AG08396 (cell line): ENCODE measurements at places on chromosomes 11 and 22.

DNA sequence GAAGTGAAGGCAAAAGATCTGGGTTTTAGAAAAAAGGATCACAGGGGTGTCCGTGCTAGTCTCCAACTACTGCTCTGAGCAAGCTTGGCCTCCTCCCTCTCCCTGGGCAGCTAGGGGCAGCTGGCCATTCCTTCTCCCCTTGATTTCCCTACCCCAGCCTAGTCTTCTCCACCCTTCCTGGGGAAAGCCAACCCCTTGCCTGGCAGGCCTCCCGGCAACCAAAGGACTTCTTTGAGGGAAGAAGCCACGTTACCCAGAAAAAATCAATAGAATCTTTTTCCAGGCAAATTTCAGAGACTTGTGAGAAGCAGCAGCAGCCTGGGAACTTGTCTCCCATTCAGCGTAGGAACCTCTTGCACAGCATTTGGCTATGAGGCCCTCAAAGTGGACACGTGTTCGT is 91.5 kb downstream of the MIAT start:
- DNase-seq, result no peak

GRCh38 chr11:57353852-57354251 is 15.7 kb downstream of the P2RX3 start:
- no peak for DNase-seq

GRCh38 chr22:43743131-43743530 is 69.0 kb downstream of the EFCAB6 start:
- no peak for DNase-seq

GRCh38 chr11:118277312-118277711 is 13.2 kb upstream of the MPZL2 start:
- no peak for DNase-seq

DNA sequence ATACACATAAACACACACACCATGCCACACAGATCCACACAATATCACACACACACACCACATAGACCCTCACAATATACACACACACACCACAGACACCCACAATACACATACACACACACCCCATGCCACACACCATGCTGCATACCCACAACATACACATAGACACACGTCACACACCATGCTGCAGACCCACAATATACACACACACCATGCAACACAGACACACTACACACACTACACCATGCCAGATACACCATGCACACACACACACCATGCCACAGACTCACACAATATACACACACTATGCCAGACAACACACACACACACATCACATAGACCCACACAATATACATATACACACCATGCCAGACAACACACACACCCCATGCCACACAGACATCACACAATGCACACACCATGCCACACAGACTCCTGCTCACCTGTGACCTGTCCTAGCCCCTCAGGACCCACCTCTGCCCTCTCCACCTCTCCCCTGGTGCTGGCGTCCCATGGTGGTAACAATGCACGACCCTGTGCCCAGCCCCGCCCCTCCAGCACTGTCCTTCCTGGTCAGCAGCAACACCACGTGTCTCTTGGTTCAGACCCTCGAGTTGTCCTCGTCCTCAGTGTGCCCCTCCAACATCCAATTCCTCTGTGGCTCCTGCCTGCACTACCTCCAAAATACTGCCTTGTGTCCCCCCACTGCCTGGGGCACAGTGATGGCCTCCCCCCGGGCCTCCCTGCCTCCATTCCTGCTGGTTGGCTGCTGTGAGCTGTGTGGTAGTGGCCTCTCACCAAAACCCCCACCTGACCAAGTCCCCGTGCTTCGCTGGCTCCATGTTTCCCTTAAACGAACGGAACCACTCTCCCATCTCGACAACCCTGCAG is 23.7 kb upstream of the RFPL3 start:
- no peak for DNase-seq

DNA sequence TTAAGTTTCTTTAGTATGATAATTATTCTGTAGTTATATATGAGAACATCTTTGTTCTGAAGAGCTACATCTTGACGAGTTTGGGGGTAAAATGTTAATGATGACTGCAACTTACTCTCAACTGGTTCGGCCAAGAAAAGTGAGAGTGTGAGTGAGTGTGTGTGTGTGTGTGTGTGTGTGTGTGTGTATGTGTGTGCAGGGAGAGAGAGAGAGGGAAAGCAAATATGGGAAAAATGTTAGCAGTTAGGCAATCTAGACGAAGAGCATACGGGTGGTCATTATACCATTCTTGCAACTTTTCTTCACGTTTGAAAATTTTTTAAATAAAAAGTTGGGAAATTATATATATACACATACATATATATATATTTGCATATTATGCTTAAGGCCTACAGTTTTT is 18.3 kb upstream of the TMEM41B start:
- no peak for DNase-seq

GRCh38 chr11:79415411-79415810 is 25.4 kb downstream of the TENM4 start:
- DNase-seq, result no peak

DNA sequence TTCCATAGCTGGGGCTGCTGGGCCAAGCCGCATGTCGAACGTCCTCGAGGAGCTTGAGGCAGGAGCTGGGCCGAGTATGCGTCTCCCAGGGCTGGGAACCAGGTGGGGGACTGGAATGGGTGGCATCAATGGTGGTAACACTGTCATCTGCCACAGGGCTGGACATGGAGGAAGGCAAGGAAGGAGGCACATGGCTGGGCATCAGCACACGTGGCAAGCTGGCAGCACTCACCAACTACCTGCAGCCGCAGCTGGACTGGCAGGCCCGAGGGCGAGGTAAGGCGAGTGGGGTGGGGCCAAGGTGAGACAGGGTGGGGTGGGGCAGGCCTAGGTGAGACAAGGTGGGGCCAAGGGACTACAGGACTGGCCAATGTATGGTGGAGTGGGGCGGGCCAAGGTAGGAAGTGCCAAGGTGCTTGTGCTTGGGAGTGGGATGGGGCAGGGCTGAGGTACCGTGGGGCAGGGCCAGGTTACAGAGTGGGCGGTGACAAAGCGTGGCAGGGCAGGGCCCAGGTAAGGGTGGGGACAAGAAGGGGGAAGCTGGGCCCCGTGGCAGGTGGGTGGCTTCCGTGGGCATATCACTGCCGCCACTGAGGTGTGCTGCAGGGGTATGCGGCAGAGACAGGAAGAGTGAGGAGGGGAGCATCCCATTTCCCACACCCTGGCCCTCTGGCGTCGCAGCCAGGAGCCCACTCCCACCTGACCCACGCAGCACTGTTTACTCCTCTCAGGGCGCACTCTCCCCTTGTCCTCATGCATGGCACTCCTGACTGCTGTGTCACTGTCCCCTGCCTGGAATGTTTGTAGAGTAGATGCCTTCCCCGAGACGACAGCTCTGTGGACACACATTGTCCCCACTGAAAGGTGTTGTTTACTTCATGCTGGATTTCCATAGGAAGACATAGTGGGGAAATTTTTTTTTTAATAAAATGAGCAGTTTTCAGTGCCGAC is 27.5 kb upstream of the DGCR8 start:
- no peak for DNase-seq

DNA sequence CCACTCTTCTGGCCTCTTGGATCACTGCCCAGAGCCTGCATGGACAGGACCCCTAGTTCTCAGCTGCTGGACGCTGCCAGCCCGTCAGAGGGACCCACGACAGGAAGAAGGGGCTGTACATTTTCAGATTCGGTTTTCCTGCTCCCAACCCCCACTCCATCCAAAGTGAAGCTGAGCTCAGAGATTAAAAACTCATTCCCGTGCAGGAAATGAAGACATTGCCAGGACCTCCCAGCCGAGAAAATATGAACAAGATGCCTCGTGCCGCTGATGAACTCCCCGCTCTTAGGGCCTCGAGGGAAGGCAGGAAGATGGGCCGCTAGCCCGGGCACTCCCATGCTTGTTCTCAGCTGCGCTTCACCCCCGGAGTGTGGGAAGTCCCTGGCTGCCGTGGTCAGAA is 36.1 kb downstream of the RPUSD4 start:
- DNase-seq, result no peak
